ENCODE measurements at places on chromosomes 4 and X.

- DNase-seq, result no peak
Measured at GRCh38 chr4:7655511-7656243, 220.9 kb upstream of the PSAPL1 start.

DNA sequence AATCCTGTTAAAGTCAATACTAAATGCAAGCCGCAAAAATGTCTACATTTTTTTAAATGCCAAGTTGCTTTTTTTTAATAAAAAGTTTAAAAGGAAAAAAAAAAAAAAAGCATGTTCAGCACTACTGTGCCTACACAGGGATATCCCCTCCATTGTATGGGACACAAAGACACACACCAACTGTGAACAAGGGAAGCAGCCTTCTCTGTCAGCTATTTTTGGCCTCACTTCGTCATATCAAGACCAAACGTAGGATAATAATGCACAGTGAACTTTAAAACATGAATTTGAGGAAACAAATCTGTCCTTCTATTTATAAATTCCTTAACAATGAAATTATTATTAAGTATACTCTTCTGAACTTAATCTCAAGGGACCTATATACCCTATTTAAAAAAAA lies 4.4 kb downstream of the FBXW7 start:
- DNase-seq, result no peak

GRCh38 chr4:25913056-25913850 lies 767 bp upstream of the SMIM20 start:
- DNase-seq, result peak; percentile 58

DNA sequence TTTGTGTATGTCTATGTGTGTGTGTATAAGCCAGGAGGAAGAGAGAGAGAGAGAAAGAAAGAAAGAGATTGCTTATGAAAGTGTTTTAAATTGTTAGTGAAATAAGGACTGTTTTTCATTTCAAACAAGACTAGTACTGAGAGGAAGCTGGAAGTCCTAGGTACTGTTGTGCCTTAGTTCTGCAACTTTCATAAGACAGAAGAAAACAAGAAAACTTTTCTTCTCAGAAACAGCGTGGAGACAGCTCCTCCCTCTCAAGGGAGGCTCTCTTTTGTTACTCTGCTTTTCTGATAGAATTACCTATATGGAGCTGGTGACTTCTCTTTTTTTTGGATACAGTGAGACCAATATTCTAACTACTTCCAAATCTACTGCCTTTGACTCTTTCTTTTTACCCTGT lies 62.5 kb downstream of the BANK1 start:
- DNase-seq, result peak; percentile 58

- no peak for DNase-seq
Measured at GRCh38 chrX:150495496-150495895, 72.9 kb upstream of the MTM1 start.

DNA sequence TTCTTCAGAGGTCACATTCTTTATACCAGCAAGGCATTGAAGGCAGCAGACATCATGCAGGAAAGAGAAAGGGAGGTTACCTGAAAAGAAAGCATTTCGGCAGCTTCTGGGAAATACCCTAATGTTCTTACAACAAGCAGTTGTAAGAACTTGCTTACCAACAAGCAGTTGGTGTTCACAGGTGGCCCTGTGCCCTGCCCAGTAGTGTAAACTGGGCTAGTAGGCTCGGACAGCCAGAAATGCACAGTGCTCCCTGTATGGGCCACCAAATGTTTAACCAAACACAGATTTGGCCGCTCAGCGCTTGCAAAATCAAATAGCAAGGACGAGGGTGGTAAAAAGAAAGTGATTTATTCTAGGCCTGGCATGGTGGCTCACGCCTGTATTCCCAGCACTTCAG lies 20.4 kb upstream of the RHOXF1 start:
- no peak for DNase-seq

DNA sequence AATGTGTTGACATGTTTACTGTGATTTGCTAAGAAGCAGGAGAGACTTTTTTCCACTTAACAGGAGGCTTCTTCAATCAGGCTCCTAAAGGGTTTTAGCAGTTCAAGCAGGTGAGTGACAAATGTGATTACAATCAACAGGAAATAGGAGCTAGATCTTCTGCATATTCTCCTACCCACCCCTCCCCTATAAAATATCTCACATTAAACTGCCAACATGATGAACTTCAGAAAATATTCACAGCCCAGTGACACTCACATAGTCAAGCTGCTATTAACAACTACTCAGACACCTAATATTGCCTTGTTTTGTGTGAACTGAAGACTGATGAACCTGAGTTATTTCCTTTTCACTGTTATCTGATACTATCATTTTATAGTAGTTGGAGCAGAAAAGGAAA lies 55.9 kb upstream of the ANTXR2 start:
- no peak for DNase-seq

DNA sequence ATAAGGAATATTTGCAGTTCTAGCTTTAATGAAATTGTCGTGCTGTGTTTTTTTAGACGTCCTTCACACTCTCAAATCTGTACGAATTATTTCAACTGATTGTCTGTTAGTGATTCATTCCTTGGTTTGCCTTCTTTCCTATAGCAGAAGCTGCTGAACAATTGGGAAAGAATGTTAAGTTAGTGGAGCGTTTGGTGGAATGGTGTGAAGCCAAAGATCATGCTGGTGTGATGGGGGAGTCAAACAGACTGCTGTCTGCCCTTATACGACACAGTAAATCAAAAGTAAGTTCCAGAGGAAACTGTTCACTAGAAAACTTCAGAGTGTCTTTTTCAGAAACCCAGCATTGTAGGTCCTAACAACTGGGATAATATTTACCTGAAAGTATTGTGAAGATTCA lies 159.9 kb downstream of the RAP1GDS1 start:
- DNase-seq, result no peak
